ENCODE measurements at places on chromosomes 5 and 9.

DNA sequence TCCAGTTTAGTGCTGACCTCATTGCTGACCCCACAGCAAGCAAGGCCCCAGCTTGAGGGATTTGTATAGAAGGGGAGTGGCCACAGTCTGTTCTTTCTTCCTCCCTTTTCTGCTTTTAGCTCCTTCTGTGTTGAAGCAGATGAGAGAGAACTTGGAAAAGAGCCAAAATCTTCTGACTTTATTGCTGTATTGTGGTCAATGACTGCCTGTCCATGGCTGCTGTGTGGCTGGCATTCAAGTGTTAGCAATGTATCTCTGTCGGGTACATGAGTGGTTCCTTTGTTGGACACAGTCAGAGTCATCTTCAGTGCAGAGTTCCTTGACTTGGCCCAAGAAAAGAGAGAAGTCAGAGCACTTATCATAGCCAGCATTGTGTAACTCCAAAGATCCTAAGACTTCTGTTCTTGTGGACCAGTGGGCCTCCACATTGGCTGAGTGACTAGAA is 154.1 kb downstream of the LRRC70 start:
- DNase-seq: no peak

DNA sequence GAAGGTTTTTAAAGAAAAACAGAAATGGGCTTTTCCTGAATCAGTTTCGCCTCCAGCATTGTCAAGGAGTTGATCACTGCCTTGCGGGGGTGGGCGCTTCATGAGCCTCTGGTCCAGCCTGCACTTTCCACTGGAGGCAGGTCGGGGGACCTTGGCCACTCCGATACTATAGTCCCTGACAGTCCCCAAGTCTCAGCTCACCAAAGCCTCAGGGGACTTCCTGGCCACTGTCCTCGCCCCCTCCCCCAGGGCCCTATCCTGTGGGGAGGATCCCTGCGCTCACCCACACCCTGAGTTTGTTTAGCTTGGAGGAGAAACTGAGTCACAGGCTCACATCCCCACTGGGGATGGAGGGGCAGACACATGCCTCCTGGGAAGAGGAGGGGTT is 1.4 kb downstream of the SLC6A19 start:
- no peak for DNase-seq

GRCh38 chr5:103475629-103476240 is 86.9 kb downstream of the NUDT12 start:
- DNase-seq: no peak

DNA sequence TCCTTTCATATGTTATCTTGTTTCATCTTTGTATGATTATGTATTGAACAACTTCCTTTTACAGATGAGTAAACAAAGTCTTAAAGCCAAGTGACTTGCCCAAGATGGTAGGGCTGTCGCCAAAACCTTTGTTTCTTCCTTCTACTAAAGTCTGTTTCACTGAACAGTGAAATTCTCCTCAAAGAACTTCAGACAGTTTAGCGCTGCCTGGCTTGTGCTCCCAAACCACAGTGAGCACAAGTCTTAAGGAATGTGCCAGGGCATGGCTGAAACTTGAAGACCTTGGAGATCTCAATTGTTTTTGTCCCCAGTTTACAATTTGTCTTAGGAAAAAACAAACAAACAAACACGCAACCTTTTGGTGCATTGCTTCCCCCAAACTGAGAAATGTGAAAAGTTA is 273.5 kb downstream of the CRB2 start:
- DNase-seq: no peak

- no peak for DNase-seq
Observed at GRCh38 chr9:133491656-133491925, 12.7 kb upstream of the SLC2A6 start.

Measured in nucleus accumbens (tissue), 56 donors.